ENCODE measurements at places on chromosomes 1 and 21. TPM values are rescaled to one million over a fixed set of nuclear protein-coding genes. Genes with fewer than 3 reads are reported as not detected.
A peak's percentile ranks its signal among the peaks of the same experiment; 100 is the strongest.

Gene PPM1J
- total RNA-seq, result 1.4 TPM

DNA sequence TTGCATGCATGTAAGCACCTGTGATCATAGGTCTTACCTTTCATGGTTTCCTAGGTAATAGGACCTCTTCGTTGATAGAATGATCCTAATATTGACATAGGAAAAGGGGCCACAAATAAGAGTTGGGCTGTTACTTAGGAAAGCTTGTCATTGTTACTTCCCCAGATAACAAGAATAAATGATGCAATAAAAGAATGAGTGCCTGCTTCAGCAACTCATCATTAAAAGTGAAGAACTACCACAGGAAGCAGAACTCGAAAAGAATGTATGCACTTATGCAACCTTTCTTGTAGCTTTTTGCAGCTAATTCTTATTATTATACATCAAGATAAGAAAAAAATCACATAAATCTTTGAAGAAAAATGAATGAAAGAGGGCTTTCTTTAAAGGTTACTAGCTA lies 548.6 kb downstream of the LTN1 start:
- no peaks in the 10 kb centered on the region for H3K27me3 ChIP-seq
- no peaks in the 10 kb centered on the region for H3K4me1 ChIP-seq
- no peak overlapping the region for H3K4me3 ChIP-seq
- H3K36me3 ChIP-seq, result no peaks in the 10 kb centered on the region
- H3K27ac ChIP-seq, result no peak overlapping the region

DNA sequence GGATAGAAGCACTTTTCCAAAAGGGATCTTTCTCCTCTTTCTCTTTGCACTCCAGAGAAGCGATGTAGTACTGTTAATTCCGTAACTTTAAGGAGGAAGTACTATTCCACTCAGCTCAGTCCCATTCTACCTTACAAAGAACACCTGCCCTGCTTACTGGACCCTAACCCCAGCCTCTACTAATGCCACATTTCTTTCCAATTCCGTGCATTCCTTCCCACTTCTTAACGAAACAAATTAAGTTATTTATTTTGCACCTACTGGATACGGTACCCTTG lies 511 bp downstream of the NDC1 start:
- peak overlapping the region; percentile 70 for H3K4me3 ChIP-seq
- peaks cover 3% of the 10 kb centered on the region for H3K4me1 ChIP-seq
- no peak for DNase-seq
- no peaks in the 10 kb centered on the region for H3K27me3 ChIP-seq

GRCh38 chr1:115239148-115239422 lies 99.0 kb downstream of the NGF start:
- H3K4me1 ChIP-seq, result no peaks in the 10 kb centered on the region
- H3K27me3 ChIP-seq, result no peaks in the 10 kb centered on the region
- H3K4me3 ChIP-seq, result no peak overlapping the region
- no peak for DNase-seq
- no peak overlapping the region for H3K27ac ChIP-seq
- no peaks in the 10 kb centered on the region for H3K36me3 ChIP-seq

Gene PKNOX1
- total RNA-seq, result 33.0 TPM

DNA sequence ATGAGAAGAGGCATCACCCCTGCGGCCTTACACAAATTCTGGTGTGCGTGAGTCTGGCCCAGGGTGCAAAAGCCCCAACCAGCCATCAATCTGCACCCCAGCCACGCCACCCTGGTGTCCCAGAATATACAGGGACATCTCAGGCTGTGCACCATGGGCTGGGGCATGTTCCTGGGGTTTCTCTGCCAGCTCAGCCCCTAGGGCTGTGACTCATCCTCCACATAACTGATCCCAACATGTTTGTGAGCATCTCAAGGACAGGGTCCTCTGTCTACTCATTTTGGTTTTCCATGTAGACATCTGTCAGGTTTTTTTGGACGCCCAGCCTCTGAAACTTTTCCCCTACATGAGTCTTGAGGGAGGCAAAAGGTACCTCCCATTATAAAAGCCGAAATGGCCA lies 511 bp downstream of the ZNF683 start:
- no peaks in the 10 kb centered on the region for H3K4me1 ChIP-seq
- H3K36me3 ChIP-seq, result no peaks in the 10 kb centered on the region
- H3K27ac ChIP-seq, result no peak overlapping the region
- no peak for DNase-seq
- H3K27me3 ChIP-seq, result no peaks in the 10 kb centered on the region

DNA sequence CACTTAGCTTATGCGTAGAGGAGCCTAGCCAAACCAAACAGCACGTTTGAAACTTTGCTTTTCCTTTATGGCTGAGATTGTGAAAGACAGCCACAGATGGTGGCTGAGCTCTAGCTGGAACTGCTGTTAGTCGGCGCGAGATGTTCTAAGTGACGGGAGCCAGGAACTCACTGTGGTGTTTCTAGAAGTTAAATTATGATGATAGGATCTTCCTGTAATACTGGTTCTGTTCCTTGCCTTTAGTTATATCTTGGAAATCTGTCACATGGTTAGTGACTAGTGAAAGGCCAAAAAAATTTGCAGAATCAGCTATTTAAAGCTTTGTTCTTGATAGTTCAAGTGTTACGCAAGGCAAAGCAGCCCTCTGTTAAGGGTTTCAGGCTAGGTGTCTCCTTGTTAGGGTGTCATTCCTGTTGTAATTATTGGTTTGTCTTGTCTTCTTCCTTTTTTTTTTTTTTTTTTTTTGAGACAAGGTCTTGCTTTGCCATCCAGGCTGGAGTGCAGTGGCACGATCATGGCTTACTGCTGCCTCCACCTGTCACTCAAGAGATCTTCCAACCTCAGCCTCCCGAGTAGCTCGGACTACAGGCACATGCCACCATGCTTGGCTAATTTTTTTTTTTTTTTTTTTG lies 22.6 kb downstream of the AK4 start:
- no peaks in the 10 kb centered on the region for H3K27me3 ChIP-seq
- no peak overlapping the region for H3K27ac ChIP-seq
- DNase-seq, result no peak
- no peaks in the 10 kb centered on the region for H3K36me3 ChIP-seq

GRCh38 chr1:33188572-33189275 lies 6.9 kb upstream of the TRIM62 start:
- no peaks in the 10 kb centered on the region for H3K36me3 ChIP-seq
- H3K4me3 ChIP-seq, result no peak overlapping the region
- no peaks in the 10 kb centered on the region for H3K27me3 ChIP-seq
- H3K27ac ChIP-seq, result no peak overlapping the region
- DNase-seq, result no peak

Gene C8B
- total RNA-seq, result not detected

- H3K4me1 ChIP-seq, result no peaks in the 10 kb centered on the region
- DNase-seq, result no peak
- no peaks in the 10 kb centered on the region for H3K36me3 ChIP-seq
- no peak overlapping the region for H3K4me3 ChIP-seq
- H3K27me3 ChIP-seq, result no peaks in the 10 kb centered on the region
Measured at GRCh38 chr1:161777261-161777660, 11.1 kb downstream of the ATF6 start.

Gene UQCRHL
- total RNA-seq, result 1.4 TPM

DNA sequence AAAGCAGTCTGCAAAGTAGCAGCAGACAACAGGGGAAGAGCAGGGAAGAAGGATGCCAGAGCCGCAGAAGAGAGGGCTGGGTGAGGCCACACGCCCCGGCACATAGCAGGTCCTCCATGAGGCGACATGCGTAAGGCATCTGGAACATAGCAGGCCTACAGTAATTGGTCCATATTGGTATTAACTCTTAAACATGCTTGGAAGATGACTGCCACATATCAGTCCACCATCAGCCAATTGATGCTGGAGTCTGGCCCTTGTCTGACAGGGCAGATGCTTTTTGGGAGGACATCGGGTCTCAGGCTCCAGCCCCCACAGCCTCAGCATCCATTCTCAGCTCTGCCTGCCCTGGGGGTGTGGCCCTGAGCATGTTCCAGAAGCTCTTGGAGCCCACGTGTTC lies 93.7 kb downstream of the TAS1R2 start:
- H3K27ac ChIP-seq, result no peak overlapping the region
- no peak overlapping the region for H3K4me3 ChIP-seq
- H3K36me3 ChIP-seq, result no peaks in the 10 kb centered on the region
- no peaks in the 10 kb centered on the region for H3K27me3 ChIP-seq
- H3K4me1 ChIP-seq, result no peaks in the 10 kb centered on the region

Gene NCAM2
- 0.46 TPM for total RNA-seq

DNA sequence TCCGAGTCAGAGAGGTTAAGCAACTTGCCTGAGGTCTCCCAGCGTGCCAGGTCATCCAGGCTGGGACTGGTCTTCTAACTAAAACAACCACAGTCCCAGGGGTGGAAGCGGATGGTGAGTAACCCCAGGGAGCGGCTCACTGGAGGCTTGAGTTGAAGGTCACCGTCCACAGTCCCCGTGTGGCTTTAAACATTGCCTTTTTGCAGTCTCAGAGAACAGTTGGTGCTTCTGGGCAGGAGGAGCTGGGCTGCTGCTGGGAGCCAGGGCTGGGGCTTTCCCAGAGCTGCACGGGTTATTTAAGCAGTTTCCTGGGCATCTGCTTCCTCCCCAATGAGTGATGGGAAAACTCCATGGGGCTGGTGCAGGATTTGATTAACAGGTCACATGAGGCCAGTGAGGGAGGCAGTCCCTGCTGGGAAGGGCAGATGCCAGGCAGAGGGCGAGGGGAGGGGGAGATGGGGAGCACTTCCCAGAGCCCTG lies 12.3 kb downstream of the ARHGEF10L start:
- no peak for DNase-seq
- no peaks in the 10 kb centered on the region for H3K27me3 ChIP-seq
- H3K4me3 ChIP-seq, result no peak overlapping the region

DNA sequence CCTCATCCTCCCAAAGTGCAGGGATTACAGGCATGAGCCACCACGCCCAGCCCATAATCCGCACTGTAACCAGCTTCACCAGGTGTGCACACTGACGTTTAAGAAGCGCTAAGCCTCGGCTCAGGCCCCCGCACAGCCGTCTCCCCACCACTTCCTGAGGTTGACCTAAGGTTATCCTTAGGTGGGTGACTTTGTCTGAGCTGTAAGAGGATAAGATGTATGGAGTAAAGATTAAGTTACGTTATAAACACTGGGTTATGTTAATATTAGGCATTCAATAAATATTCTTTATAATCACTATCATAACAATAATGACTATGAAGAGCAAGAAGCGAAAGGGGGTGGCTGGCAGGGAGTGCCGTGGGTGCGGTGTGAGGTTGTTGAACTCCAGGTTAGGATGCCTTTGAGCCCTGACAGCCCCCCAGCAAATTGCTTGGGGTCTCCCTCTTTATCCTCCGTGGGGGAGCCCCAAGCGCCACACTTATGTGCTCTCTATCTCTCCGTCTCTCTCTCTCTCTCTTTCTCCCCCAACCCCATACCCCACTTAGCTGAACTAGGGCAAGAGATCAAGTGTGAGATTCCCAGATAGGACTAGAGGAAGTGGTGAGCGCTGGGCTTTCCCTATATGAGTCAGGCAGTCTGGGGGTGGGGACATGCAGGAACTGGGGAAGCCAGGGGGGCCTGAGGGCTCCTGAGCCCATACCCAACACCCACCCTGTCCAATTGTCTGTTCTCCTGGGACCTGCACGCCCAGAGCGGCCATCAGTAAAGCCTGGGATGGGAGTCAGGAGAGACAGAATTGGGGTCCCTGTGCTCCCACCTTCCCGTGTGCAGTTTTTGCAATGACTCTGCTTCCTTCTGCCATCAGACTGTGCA lies 7.6 kb downstream of the EFHD2 start:
- H3K36me3 ChIP-seq, result no peaks in the 10 kb centered on the region
- H3K4me1 ChIP-seq, result peaks cover 9% of the 10 kb centered on the region
- H3K27me3 ChIP-seq, result no peaks in the 10 kb centered on the region

DNA sequence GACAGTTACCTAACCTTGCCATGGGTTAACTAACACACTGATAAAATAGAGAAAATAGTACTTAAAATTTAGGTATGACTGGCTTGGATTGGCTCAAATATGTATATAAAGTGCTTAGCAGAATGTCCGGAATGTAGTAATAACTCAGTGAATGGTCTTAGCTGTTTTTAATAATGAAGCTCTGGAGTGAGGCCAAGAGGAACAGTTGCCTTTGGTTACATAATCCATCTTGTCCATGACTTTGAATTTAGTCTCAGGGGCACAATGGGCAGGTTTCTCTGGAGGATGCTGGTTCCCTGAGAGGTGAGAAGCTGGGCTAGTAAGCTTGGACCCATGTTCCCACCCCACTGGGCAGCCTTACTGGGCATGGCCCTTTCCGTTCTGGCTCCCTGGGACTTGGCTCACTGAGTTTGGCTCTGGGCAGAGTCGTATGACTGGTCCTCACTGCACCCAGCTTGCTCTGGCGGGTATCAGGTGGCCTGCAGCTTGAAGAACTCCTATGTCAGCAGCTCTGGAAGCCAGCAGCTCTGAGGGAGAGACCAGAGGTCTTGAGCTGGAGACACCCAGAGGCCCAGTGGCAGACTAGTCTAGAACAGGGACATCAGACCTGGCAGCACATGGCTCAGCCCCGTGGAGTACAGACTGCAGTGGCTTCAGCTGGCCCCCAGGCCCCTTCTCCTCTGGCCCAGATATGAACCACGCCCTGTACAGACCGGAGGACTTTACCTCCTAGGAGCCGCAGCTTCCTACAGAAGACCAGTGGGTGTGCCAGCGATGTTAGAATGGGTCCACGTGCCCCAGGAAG lies 40.4 kb downstream of the TENT5C start:
- H3K27ac ChIP-seq, result no peak overlapping the region
- DNase-seq, result no peak
- no peak overlapping the region for H3K4me3 ChIP-seq

DNA sequence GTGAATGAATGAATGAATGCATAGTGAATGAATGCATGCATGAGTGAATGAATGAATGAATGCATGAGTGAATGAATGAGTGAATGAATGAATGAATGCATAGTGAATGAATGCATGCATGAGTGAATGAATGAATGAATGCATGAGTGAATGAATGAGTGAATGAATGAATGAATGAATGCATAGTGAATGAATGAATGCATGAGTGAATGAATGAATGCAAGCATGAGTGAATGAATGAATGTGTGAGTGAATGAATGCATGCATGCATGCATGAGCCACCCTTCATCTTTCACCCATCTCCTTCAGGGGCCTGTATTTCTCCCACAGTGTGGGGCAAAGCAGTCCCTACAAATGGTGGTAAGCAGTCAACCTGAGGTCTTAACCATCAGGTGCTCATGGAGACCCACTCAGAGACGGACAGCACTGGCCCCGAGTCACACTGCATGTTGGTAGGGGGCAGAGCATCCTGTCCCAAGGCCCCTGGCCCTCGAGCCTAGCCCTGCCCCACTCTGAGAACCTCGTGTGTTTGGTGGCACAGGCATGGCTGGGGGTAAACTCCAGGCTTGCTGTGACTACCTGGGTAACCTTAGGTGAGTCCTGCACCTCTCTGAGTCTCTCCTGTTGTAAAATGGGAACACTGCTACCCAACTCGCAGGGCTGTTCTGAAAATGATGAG lies 28.0 kb upstream of the PAX7 start:
- DNase-seq, result no peak
- no peaks in the 10 kb centered on the region for H3K27me3 ChIP-seq
- H3K4me1 ChIP-seq, result no peaks in the 10 kb centered on the region
- no peak overlapping the region for H3K27ac ChIP-seq

Gene SMCP
- not detected for total RNA-seq

GRCh38 chr1:47216278-47217059 lies 15.6 kb downstream of the TAL1 start:
- H3K27ac ChIP-seq, result no peak overlapping the region
- no peak for DNase-seq
- H3K4me3 ChIP-seq, result no peak overlapping the region
- no peaks in the 10 kb centered on the region for H3K27me3 ChIP-seq
- no peaks in the 10 kb centered on the region for H3K4me1 ChIP-seq

All from ovary (tissue), 10 donors.